ENCODE measurements at places on chromosomes 16 and 17.

DNA sequence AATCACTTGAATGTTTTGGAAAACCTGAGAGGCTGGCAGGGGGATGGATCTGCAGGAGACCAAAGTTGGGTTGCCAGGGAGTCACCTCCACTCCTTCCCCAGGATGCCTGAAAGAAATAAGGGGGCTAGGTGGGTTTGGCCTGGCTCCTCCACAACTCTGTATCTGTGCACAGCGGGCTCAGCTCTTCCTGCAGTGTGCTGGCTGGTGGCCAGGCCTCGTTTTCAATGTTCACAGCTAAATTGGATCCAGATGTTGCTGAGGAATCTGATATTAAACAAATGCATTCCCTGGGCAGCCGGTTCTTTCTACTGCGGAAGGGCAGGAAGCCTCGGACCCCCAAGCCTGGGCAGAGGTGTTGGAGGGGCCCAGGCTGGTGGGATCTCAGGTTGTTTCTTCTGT lies 106.2 kb downstream of the N4BP1 start:
- DNase-seq: no peak

DNA sequence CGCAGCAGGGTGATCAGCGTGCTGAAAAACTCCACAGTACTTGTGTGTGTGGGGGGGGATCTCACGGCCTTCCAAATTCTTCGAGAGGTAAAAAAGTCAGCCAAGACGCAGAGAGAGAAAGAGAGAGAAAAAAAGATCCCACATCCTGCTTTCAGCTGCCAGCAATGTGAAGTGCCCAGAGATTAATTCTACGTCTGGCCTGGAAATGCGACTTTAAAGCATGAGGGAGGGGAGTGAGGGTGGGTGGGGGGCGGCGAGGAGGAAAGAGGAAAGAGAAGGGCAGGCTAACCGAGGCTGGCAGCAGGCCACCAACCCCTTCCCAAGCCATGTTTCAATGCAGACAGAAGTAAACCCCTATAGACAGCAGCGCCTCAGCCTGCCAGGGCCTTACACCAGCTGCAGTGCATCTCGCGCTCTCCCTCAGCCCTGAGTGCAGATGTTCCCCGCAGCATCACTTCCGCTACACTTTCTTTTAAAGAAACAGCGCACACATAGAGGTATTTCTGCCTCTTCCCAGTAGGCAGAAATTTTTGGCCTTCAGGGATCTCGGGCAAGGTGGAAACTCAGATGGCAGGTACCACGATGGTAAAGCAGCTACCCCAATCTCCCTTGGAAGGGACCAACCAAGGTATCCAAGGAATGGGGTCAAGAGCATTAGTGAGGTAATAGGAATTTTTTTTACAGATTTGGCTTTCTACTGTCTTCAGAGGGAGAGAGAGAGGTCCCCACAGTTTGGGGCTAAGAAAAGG lies 87.8 kb downstream of the SMG6 start:
- DNase-seq: peak; percentile 64

GRCh38 chr17:47708864-47709541 lies 15.0 kb downstream of the TBKBP1 start:
- no peak for DNase-seq

DNA sequence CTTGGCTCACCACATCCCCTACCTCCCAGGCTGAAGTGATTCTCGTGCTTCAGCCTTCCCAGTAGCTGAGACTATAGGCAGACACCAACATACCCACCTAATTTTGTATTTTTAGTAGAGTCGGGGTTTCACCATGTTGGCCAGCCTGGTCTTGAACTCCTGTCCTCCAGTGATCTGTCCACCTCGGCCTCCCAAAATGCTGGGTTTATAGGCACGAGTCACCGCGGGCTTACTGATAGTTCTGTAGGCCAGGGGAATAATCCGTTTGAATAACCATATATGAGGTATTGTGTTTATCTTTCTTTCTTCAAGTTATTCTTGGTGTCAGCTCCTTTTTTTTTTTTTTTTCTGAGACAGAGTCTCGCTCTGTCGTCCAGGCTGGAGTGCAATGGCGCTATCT lies 7.7 kb downstream of the FAM234A start:
- no peak for DNase-seq

GRCh38 chr16:21501869-21502667 lies 97.3 kb upstream of the METTL9 start:
- peak; percentile 66 for DNase-seq

GRCh38 chr17:339193-340061 lies 13.2 kb downstream of the RPH3AL start:
- no peak for DNase-seq
